ENCODE measurements at places on chromosomes 3 and 15. TPM values are rescaled to one million over a fixed set of nuclear protein-coding genes. Genes with fewer than 3 reads are reported as not detected.

DNA sequence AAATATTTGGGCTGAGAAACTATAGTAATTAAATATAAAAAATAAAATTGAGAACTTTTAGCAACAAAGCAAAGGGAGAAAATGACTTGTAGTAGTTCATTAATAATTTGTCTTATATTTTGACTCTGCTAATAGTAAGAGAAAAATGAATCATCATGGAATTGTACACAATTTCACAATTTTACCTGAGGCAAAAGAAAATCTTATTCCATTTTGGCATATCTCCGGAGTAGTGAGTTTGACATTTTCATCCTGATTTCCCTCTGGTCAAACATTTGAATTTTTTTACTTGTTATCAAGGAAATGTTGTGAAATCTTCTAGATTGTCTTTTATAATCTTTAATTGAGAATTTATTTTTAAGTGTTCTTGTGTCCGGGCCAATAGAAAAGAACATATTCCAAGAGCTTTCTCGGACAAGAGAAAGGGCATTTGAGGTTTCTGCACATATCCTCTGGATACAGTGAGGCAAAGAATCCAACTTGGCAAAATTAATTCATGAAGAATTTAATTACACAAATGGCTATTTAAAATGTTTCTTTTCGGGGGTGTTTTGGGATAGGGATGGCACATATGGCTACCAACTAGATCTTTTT is 89.3 kb upstream of the IGSF10 start:
- no peak for DNase-seq

- no peak for DNase-seq
Measured at GRCh38 chr3:111763001-111763471, 96.0 kb upstream of the PHLDB2 start.

DNA sequence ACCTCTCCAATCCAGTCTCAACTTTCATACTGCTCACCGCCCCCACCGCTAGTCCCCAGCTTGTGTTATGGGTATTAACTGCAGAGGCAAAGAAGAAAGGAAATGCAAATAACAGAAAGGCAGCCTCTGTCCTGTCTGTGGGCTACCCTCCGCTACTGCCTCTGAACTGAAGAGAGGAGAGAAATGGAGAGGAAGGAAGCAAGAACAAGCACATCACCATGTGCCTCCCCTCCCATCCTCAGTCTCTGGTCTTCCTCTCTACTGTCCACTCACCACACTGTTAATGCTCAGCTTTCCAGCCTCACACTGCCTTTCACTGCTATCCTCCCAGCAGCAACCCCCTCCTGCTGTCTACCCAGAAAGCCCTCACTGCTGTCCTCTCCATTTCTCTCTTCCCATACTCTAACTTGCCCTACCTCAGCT is 139.0 kb upstream of the SLC2A2 start:
- DNase-seq = no peak

Gene PLCB2
- 37.3 TPM for total RNA-seq

DNA sequence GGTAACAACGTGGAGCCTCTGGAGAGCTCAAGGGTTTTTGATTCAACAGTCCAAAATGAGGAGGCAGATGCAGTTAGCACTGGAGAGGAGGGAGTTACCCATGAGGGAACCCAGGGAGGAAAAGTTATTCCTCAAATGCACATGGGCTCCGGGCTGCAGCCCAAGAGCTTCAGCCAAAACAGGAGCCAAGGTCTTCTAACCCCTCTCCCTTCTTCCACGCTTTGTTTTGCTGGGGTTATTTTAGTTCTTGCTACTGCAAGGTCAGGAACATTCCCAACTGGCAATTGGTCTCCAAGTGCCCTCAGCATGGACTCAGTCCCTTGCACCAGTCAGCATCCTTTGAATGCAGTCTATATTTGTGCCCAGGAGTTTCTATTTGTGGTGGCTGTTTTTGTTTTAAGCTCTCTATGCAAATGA is 90.0 kb downstream of the TGFBR2 start:
- DNase-seq = no peak

Gene PODXL2
- 43.6 TPM for total RNA-seq

Data from Calu3 (cell line).